Left hindlimb (tissue), 1 donor: ENCODE measurements at places on chromosomes 6 and 20.
A peak's percentile ranks its signal among the peaks of the same experiment; 100 is the strongest.

DNA sequence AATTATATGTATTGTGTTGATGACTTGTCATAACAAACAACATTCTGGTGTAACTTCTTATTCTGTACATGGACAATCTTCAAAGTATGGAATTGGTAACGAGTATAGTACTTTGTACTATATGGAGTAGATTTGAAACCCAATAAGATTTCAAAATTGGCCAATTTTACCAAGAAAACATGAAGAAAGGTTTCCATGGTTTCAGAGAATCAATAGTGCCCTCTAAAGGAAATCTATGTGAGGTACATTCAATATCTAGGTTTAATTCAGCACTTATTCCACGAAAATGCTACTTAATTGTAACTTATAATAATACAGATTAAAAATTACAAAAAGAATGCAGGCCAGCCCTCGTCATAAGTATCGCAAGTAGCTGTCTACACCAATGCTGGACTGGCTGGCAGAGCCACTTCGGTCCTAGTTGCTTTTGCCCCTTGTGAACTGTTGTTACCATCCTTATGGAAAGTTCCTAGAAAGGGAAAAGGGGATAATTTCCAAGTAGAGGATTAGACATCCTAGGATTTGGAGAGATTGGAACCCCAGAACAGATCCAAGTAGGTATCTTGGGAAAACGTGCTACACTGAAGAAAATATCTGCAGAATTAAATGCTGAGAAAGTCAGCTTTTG, 70.9 kb downstream of the LCA5 start:
- no peak for DNase-seq

GRCh38 chr20:11850901-11851300, 66.8 kb upstream of the BTBD3 start:
- no peak for DNase-seq

DNA sequence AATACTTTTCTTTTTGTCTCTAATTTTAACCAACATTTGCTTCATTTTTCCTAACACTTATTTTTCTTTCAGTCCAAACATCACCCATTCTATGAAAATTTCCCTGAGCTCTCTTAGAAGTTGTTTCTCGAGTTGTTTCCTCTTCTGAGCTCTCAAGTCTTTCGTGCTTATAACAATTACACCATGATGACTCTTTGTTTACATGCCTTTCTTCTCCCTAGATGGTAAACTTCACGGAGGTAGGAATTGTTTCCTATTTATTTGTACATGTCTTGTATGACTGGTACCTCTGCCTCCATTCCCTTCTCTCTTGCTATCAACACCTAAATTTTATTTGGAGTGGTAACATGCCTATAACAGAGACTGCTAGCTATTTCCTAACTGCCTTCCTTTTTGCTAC, 6.4 kb downstream of the BLOC1S5 start:
- DNase-seq, result no peak

DNA sequence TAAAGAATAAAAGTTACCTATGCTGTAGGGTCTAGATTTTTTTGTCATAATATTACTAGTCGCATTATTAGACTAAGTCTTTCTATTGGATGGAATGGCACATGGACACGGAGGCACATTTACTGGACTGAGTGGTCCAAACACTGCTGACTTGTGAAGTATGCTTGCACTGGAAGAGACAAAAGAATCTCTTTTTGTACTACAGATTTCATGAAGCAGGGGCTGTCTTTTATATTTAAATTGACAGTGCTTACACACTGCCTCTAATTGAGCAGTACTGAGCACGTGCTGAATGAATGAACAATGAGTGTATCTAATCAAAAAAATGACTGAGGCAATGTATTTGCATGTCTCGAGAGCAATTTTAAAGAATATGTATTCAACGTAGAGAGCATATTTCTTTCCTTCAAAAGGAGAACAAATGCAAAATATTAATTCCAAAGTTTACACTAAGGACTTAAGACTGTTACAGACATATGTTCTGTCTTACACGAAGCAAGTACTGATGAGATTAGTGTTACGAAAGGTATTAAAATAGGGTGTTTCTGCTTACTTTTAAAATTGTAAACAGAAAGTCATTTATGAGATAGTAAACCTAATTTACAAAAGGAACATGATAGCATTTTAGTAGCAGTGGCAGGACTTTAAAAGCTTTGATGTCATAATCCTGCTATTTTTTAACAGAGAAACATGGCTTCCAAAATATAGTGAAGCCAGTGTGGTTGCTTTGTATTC, 8.3 kb downstream of the ELOVL2 start:
- DNase-seq, result no peak

DNA sequence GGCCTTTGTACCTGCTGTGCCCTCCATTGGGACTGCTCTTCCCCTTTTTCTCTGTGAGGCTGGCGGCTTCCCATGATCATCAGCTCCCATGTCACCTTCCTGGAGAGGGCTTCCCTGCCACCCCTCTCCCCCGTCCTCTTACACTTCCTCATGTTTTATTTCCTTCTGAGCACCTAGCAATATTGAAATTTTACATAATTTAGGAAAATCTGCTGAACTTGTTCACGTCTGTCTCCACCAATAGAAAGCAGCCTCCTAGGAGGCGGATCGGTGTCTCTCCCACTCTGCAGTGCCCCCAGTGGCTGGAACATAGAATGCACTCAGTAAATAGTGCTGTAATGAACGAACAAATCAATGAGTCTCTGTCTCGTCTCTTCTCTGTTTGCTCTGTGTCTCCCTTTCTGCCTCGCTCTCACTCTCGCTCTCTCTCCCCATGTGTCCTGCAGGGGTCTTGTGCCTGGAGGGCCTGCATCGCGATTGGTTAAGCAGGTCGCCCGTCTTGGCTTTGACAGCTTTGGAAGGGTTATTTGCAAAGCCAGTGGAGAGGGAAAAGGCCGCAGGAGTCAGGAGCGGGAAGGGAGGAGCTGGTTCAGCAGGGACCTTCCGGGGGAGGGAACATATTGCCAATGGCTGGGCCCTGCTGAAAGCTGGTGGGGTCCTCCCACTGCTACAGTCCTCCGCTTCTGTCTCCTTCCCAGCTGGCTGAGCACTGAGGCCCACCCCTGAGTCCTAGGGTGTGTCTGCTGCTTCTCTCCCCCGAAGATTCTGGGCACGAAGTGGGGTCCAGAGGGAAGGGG, 12.1 kb upstream of the OCSTAMP start:
- DNase-seq, result peak; percentile 85

DNA sequence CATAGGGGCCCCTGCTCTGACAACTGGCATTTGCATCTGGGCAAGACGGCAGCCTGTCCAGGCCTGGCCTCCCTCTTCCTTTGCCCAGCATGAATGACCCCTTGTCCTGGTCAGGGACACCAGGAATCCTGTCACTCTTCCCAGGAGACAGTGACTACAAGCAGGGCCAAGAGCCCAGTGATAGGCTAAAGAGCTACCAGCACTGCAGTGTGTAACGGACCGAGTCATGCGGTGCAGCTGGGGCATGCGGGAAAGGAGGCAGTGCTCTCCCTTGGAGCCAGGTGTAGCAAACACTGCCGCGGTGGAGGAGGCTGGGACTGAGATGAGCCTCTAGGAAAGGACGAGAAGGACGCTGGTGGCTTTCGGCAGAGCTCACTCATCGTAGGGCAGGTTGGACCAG, 38.7 kb upstream of the DSP start:
- DNase-seq, result no peak

DNA sequence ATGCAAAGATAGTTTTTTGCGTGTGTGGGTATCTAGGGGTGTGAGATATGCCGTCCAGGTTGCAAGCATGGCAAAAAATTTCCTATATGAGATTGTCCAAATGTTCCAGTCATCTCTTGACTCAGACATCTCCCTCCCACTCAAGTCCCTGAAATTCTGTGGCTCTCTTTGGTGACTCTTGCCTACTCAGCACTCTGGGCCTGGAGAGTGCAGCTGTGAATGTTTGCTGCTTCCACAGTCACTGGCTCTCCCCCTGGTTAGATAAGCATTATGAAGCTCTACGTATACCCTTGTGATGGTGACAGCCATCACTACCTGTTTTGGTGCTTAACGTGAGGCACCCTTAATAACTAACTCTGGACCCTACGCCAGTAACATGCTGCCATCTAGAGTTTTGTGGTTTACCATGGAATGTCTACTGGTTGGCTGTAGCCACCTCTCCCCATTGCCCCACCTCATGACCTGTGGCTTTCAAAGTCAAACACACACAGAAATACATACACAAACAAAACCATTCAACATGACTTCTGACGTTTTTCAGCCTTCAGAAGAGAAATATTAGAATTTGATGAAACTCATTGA, 621.9 kb upstream of the CITED2 start:
- DNase-seq, result no peak

- DNase-seq, result no peak
Measured at GRCh38 chr6:166946125-166946524, 10.2 kb downstream of the RNASET2 start.

DNA sequence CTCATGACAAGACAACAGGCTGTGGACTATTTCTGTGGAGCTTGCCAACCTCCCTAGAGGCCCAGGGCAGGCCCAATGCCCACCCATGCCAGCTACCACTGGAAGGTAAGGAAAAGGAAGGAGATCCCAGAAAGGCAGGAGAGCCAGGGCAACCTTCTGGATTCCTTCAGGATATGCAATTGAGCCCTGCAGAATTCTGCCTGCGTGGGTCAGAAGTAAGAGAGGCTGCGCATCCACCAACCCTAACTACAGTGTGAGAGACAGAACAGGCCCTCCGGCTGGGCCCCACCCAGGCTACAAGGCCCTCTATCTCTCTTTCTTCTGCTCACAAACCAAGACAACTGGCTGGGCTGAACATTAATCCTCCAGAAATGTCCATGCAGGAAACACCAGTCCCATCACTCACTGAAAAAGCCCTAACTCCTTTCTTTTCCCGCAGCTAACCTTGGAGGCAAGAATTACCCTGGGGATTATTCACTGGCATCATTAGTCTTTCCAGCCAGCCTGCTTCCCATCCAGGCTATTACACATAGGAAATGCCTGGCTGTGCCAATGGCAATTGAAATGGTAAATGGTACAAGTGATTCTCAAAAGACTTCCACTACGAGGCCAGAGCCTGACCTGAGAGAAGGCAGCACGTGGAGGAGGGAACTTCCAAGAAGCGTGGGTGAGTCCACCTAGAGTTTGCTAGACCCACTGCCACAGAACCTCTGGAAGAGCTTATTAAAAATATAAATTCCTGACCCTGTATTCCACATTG, 15.2 kb downstream of the MAP1LC3A start:
- DNase-seq, result no peak

GRCh38 chr6:56073315-56073714, 174.1 kb downstream of the COL21A1 start:
- DNase-seq, result no peak

DNA sequence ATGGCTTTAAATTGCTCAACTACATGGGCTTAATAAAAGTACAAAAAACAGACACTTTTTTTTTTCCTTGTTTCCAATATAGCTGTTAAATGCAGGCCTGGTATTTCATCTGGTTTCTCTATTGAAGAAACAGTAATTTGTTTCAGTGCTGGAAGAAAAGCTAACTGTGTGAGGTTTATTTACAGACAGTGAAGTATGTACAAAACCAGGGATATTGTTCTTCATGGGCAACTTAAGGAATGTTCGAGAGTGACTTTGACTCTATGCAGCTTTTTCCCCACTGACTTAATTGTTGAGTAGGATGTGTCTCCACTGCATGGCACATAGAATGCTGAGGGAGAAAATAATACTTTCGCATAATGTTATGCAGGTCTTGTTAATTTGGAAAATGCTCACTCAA, 31.0 kb upstream of the PRL start:
- DNase-seq, result no peak

GRCh38 chr20:609371-609964, 641 bp downstream of the TCF15 start:
- peak; percentile 24 for DNase-seq

GRCh38 chr6:4169028-4169789, 33.8 kb upstream of the ECI2 start:
- no peak for DNase-seq

DNA sequence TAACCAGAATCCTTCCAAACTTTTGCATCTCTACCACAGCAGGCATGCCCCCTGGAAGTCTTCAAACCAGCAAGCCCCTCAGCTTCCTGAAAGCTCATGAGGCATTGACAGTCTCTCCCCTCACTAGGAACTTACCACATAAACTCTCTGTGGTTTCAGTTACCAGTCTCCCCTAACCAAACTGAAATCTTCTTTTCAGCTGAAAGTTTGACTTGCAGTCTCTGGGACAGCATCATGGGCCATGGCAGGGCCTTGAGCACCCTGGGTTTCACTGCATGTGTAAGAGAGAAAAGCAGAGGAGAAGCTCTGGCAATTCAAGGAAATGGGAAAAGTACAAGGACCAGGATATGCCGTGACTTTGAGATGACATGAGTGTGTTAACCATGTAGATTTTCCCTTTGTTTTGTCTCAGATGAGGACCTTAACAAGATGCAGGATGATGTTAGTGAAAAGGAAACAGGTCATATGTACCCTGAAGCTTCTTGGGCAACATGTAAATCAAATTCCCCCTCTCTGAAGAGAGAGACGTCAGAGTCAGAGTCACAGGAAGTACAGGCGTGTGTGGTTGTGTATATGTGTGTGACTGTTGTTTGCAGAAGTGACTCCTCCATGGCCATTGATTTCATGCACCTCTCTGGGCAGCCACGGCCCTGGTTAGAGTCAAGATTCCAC, 106.3 kb downstream of the TNFRSF21 start:
- no peak for DNase-seq

- DNase-seq, result no peak
Measured at GRCh38 chr6:117309069-117309468, 43.7 kb downstream of the VGLL2 start.

GRCh38 chr20:34096699-34097444, 15.2 kb downstream of the EIF2S2 start:
- no peak for DNase-seq

DNA sequence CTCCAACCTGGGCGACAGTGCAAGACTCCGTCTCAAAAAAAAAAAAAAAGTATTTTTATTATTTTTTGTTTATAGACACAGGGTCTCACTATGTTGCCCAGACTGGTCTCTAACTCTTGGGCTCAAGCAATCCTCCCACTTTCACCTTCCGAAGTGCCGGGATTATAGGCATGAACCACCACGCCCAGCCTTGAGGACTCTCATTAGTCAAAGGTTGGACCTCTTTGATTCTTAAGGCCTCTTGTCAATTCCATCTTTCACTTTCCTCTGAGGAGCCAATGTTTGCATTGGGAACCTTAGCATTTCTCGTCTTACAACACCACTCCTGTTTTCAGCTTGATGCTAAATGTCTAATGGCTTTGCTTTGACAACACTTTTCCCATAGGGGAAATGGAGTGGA, 16.1 kb upstream of the CDK19 start:
- no peak for DNase-seq

DNA sequence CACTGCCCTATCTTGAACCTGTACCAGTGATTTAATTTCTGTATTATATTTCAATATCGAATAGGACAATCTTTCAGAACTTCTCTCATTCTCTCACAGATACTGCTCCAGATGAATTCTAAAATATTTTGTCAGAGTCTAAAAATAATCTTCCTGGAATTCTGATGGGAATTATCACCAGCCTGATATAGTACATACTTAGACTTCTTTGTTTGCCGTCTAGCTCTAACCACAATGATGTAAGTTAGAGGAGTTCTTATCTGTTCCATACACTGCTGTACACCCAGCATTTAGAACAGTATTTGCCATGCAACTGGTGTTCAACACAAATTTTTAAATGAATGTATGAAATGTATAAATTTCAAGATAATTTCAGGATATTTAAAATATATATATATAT, 1.3 kb upstream of the HUS1B start:
- no peak for DNase-seq
